ENCODE measurements at places on chromosomes 3 and 15.

GRCh38 chr3:151562891-151563290 is 102.0 kb upstream of the IGSF10 start:
- DNase-seq: no peak

- DNase-seq: no peak
Measured at GRCh38 chr15:30036036-30036703, 46.6 kb upstream of the GOLGA8J start.

DNA sequence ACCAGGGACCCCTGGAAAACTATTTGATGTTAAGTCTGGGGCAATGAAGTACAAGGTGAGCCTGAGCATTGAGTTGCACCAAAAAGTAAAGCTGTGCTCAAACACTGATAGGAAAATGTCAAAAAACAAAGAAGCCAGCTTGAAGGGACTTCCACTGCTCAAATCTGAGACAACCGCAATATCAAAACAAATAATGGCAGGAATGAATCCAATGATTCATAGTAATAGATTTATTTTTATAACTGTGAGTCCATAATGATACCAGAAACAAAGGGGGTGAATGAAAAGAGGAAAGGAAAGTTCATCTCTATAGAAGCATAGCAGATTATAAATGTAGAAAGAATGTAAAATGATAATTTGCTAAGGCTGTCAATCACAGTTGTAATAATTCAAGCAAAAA is 237.3 kb upstream of the ZBTB20 start:
- DNase-seq: no peak

- peak; percentile 68 for DNase-seq
Measured at GRCh38 chr3:4978966-4979427, 240 bp upstream of the BHLHE40 start.

DNA sequence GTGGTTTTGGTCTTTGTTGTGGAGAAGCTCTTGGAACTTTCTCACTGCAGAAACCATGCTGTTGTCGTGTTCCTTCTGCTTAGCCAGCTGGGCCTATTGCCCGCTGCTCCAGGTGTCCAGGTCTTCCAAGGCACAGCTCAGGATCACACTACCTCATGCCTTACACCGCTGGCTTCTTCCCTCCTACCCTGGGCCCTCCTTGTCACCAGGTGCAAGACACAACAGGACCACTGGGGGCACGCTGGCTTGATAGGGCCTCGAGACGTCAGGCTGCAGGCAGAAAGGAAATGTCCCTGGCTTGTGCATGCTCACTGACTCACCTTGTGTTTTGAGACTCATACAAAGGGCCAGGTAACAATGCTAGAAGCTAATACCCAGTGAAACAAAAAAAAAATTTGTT is 32.3 kb downstream of the PAQR9 start:
- no peak for DNase-seq

DNA sequence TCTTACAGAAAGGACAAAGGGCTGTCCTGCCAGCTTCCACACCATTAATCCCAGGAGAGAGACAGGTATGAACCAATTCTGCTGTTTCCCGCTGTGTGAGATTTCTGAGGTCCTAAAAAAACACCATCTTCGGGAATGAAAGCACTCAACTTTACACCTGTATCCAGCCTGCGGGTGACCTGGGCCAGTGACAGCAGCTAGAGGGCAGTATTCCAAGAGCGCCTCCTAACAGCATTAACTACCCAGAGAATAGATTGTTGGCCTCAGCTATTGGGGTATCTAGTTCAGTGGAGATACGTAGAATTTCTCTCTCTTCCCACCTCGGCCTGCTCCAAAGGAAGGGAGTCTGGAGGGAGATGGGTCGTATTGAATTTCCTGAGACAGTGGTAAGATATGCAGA is 55.1 kb downstream of the WDR76 start:
- DNase-seq: no peak

GRCh38 chr15:46170326-46170725 is 535.5 kb downstream of the SQOR start:
- no peak for DNase-seq

GRCh38 chr3:157156837-157157635 is 2.9 kb downstream of the CCNL1 start:
- DNase-seq: no peak

DNA sequence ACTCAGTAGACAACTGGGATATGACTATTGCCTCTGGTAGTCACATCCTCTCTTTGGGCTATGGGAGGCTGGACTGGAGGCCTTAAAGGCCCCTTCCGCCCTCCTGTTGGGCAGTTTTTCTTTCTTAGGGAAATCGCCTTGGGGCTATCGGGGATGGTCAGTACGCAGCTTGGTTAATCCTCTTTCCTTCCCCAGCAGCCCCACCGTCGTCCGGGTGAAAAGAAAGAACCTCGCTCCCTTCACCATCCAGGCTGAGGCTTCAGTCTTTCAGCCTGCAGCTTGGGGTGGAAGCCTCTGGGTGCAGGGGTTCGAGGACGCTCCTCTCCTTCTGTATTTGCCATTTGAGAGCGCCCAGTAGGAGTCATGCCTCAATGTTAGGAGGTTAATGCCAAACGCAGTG is 641 bp upstream of the ST6GAL1 start:
- DNase-seq: no peak

DNA sequence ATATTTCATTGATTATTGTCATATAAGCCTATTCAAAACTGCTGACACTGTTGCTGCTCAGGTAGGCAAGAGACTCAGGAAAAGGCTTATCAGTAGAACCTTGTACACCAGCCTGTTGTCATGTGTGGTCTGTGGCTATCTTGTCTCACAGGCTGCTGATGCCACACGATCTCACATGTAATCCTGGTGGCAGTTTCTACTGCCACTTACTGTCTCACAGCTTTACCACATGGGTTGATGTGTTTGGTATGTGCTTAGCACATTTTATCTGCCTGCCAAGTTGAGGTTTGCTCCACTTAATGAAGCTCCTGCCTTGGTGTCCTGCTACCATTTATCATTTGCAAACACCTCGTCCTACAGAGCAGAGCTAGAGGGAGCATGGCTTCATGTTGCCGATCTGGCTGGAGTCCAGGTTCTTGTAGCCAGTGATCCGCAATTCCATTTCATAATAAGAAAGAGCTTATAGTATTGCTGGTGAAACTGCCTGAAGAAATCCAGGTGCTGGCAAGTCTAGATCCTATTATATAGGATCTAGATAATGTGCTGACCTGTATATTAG is 637.9 kb downstream of the NLGN1 start:
- DNase-seq: no peak

- DNase-seq: no peak
Measured at GRCh38 chr3:133620066-133620784, 41.5 kb downstream of the TOPBP1 start.

GRCh38 chr3:187021748-187022402 is 91.5 kb downstream of the ST6GAL1 start:
- no peak for DNase-seq

- DNase-seq: no peak
Measured at GRCh38 chr3:140180603-140181002, 245.6 kb downstream of the CLSTN2 start.

GRCh38 chr3:173913974-173914421 is 516.5 kb downstream of the NLGN1 start:
- no peak for DNase-seq

- DNase-seq: no peak
Measured at GRCh38 chr3:40848421-40848820, 323.7 kb downstream of the ZNF621 start.

DNA sequence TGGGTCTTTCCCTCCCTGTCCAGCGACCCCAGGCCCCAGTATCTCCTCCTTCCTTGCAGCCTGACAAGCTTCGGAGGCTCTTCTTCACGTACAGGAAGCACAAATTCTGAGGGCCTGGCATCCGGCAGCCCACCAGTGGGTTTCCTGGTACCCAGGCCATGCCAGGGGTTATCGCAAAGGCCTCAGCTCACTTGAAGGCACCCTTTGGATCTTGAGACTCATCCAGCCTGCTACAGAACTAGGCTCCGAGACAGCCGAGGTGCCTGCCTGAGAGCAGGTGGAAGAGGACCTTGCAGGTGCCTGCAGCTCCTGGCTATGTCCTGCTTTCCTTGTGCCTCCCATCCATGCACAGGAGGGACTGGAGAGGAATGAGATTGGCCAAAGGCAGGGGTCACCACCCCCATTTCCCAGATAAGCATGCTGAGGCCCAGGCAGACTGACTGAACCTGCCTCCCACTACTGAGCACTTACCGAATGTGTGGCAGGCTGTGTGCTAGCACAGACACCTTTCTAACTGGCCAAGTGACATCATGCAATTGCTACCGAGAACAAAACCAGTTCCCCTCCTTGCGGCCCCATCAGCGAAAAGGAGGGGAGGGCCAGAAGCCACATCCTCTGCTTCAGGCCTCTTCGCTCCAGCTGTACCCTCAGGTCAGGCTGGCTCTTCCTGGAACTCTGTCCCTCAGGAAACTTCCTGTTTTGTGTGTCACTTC is 11.2 kb downstream of the SH2D7 start:
- DNase-seq: no peak

- DNase-seq: no peak
Measured at GRCh38 chr15:85488997-85489396, 108.6 kb downstream of the AKAP13 start.

DNA sequence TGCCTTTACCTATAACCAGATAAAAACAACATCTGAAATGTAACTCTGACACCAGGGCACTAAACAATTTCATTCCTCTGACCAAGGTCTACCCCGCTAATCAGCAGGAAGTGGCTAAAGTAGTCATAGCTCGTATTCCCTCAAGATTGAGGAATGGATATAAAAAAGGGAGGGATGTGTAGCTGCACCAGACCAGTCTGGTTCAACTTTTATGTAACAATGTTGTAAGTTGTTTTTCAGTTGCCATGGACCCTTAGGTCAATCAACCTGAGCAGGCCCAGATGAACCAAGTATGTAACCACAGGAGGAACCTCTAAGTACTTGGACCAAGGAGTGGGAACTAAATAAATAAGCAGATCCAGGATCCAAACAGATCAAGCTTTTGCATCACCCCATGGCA is 28.4 kb upstream of the IFT57 start:
- no peak for DNase-seq

DNA sequence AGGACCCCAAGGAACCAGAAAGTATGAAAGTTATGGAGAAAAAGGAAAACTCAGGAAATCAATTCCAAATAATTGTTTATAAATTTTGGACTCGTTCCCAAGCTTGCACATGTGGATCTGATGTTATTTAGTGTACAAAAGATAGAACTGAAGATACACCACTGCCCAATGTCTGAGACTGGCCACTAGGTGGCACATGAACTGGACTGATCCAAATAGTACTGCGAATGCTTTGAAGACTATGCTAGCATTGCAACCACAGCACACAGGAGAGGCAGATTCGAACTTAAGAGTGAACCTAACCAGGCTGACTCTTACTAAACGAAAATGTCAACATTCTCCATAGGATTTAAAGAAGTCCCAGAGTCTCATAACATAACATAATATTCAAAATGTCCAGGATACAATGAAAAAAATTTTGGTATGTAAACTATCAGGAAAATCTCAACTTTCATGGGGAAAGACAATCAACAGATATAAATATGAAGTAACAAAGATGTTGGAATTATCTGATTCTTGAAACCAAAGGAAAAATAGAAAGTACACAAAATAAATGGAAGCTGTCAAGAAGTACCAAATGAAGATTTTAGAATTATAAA is 596.7 kb downstream of the FGF12 start:
- DNase-seq: no peak

- DNase-seq: no peak
Measured at GRCh38 chr3:18445401-18446148, 20.4 kb upstream of the SATB1 start.

DNA sequence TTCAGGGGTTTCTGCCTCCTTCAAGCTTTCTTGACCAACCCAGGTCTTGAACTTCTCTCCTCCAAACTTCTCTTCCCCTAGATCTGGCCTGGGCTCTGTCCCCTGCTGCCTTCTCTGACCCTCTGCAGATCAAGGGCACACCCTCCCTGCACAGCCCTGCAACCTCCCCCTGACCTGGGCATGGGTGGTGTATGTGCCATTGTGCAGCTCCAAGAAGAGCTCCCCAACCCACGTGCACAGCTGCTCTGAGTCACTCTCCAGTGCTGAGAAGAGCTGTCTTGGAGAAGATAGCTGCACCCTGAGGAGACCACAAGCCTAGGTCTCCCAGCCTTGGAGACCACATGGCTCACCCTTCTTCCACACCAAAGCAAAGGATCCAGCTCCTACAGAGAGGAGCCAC is 8.0 kb downstream of the MAN2C1 start:
- no peak for DNase-seq

DNA sequence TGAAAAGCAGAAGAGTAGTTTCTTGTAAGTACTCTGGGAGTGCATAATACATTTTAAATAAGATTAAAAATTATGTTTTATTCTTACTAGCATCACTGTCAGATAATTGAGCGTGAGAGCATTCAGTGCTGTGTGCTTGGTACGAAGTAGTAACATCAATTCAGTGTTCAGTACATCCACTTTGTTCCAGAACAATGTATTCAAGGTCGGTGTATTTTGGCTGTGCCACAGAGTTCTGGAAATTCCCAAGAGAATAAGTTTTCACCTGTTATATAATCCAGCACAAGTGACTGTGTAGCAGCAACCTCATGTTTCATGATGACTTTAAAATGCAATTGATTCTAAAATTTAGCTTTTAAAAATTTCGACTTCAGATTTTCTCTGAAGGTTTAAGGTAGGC is 130.6 kb downstream of the IGF1R start:
- no peak for DNase-seq

GRCh38 chr3:49712166-49712565 is 7.3 kb downstream of the AMIGO3 start:
- no peak for DNase-seq

GRCh38 chr15:48145923-48146322 is 25.1 kb downstream of the SLC24A5 start:
- DNase-seq: no peak

GRCh38 chr15:95371664-95372063 is 958.8 kb upstream of the NR2F2 start:
- no peak for DNase-seq

- DNase-seq: no peak
Measured at GRCh38 chr15:94019062-94019461, 212.3 kb upstream of the MCTP2 start.

- DNase-seq: no peak
Measured at GRCh38 chr3:30102356-30102755, 504.0 kb upstream of the TGFBR2 start.

- no peak for DNase-seq
Measured at GRCh38 chr3:12522721-12523120, 22.6 kb downstream of the MKRN2OS start.

- no peak for DNase-seq
Measured at GRCh38 chr15:75209289-75209676, 7.6 kb downstream of the C15orf39 start.

- no peak for DNase-seq
Measured at GRCh38 chr15:69793781-69794451, 303.8 kb downstream of the TLE3 start.

DNA sequence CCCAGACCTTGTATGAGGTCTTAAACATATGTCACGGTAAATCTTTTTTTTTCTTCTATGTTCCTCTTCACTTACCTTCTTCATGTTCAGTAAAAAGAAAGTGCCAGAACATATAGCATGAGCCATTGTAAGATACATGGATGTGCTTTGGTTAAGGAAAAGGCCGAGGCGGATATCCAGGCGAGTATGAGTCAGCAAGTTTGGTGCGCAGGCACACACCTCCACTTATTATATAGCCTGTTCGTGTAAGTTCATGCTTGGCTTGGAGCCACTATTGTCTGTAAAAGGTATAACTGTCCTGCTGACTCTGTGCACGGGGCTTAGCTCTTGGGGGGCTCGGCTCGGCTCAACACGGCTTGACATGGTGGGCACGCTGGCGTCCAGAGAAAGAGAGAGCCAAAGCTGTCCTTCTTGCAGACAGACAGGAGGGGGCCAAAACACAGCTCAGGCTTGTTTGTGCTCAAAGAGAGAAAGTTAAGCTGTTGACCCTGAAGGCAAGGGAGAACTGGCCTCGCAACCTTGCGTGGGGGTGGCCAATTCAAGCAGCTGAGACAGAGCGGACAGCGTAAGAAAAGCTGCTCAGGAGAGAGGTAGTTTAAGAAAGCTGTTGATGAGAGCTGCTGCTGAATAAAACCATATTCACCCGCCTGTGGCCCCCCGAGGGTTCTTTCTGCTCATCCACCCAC is 251.2 kb downstream of the SLC9A9 start:
- DNase-seq: no peak
